ENCODE measurements at places on chromosomes 2 and 18.
A peak's percentile ranks its signal among the peaks of the same experiment; 100 is the strongest.

GRCh38 chr2:187842978-187843847 is 289.0 kb upstream of the TFPI start:
- peak; percentile 55 for DNase-seq

DNA sequence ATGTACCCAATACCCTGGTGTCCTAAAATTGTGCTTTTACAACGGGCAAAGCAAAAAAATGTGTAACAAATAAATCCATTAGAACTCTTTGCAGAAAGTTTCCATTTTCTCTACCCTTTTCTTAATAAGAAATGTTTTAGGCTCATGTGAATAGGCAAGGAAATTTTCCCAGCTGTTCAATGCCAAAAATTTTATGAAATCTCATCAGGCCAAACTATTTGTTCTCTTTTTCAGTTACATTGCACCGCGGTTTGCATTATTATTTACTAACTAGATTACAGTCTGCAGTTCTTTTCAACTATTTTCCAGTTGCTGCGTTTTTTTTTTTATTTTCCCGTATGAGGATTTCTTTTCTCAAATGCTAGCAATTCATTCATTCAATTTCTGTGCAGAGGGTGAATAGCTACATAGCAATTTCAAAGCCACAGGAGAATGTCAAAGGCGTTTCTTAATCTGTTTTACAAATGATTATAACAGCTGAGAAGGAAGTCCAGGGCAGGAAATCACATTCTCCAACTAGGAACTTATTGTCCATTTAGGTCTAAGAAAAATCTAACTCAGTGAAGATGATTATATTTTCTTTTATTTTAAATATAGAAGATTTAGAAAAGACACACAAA is 367.5 kb upstream of the MMADHC start:
- no peak for DNase-seq

- no peak for DNase-seq
These were observed 61.3 kb downstream of the ALPK2 start for GRCh38 chr18:58567453-58568196.

- DNase-seq, result no peak
These were observed 119.4 kb downstream of the ARHGAP15 start for GRCh38 chr2:143248631-143249030.

DNA sequence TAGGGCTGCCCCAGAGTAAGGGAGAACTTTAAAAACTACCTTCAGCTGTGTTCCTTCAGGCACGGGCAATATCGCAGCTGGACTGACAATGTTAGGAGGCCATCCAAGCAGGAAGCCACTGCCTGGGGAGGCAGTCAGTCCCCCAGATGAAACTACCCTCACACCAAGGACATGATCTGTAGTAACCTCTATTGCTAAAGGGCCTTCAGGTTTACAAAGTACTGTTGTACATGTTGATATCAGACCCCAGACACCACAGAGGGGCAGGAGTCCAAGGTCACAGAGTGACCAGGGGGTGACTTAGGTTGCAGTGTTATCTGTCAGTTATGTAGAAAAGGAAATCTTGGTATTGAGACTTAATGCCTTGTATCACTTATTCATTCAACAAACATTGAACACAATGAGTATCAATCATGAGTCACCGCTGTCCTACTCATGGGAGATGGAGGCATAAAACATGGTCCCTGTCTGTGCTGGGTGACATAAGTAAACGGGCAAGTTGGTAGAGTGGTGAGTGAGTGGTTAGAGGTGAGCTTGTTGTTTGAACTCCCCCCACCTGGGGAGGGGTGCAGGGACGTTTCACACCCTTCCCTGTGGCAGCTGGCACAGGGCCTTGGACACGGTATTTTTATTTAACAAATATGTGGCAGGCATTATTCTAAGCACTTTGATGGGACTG is 7.1 kb downstream of the CABLES1 start:
- DNase-seq, result no peak

- no peak for DNase-seq
These were observed 377.2 kb downstream of the EN1 start for GRCh38 chr2:118470297-118470696.

- no peak for DNase-seq
These were observed 662.3 kb downstream of the IRS1 start for GRCh38 chr2:226137201-226137811.

DNA sequence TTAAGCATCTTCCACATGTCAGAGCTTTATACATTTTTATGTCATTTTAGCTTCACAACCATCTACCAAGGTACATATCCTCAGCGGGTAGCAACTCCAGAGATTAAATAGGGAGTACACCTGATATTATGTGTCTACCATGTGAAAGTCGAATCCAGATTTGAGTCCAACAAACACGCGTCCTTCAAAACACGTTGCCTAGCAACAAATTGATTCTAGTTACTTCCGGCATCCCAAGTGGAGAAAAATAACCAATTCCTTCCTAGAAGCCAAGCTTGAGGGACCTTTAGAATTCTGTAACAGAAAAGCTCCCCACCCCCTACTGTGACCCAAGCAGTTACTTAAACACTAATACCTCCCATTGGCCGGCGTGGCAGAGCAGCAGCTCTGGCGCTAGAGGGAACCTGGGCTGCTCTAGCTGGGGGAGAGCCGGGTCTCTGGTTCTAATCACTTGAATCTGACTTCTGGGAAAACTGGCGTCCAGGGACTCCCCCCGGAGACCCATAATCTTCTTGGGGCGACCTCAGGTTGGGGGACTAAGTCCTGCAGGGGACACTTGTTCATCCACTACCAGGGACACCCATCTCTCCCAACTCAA is at the start of gene ERICH2:
ERICH2 (plus strand) TSS at position 371 of the 598 bp plus-strand sequence. CDS start 304 bp downstream, outside the sequence.
- peak; percentile 94 for DNase-seq

- no peak for DNase-seq
These were observed 130.1 kb upstream of the GALNT5 start for GRCh38 chr2:157127249-157128012.

GRCh38 chr2:56587456-56587855 is 403.7 kb downstream of the CCDC85A start:
- no peak for DNase-seq

DNA sequence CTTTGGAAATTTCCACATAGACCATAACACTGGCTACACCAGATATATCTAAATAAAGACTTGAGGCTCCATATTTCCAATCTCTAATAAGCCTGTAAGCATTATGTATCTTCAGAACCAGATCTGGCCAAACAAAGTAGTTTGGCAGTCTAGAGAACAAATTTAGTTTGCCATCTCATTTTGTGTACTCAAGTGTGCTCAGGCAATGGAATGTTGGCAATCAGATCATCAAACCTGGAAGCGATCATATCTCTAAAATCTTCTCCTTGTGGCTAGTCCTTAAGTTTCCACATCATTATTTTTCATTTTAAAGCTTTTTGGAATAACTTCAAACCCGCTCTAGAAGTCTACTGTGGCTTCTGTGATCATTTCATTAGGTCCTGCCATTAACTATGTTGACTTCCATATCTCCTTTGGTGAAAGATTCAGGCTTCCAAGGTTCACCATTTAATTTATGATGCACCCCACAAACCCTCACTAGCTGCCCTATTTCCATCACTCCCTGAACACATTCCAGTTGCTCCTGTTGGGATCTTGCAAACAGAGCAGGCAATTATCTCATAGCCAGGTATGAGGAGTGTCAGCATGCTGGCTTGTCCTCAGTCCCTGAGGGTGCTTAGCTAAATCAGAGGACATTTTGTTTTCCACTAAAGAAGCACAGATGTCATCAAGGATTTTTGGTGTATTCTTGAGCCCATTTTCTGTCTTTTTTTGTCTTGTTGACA is 46.2 kb downstream of the WDR75 start:
- no peak for DNase-seq

- no peak for DNase-seq
These were observed 5.4 kb downstream of the MARS2 start for GRCh38 chr2:197710424-197711042.

DNA sequence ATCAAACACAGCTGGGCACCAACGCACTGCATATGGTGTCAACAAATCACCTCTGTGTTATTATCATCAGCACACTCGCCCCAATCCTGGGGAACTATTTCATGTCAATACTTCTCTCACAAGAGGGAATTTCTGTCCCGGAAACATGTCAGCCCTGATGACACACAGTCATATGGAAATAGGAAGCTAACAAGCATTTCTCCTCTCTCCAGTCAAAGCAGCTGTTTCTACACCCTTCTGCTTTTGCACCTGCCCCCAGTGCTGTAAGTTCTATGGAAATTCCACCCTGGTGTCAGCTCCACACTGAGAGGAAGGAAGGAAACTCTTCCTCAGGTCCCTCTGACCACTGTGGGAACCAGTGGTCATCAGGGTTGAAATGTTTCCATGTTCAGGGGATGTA is 447.6 kb upstream of the ID2 start:
- peak; percentile 32 for DNase-seq

DNA sequence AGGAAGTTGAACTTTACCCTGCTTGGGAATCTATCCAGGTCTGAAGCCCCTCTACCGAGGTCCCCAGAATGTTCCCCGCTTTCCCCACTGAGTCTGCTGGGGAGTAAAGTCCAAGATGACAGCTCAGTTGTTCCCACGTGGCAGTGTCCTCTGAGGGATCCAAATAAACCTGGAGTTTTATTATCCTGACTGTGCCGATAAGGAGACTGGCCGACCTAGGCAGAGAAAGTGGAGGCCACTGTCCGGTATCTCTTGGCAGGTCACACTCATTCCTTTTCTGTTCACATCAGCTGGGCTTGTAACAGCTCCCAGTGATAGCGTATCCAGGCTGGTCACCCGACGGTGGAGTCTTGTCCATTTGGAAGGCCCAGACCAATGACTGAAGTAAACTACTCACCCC is 27.5 kb upstream of the C18orf32 start:
- no peak for DNase-seq

DNA sequence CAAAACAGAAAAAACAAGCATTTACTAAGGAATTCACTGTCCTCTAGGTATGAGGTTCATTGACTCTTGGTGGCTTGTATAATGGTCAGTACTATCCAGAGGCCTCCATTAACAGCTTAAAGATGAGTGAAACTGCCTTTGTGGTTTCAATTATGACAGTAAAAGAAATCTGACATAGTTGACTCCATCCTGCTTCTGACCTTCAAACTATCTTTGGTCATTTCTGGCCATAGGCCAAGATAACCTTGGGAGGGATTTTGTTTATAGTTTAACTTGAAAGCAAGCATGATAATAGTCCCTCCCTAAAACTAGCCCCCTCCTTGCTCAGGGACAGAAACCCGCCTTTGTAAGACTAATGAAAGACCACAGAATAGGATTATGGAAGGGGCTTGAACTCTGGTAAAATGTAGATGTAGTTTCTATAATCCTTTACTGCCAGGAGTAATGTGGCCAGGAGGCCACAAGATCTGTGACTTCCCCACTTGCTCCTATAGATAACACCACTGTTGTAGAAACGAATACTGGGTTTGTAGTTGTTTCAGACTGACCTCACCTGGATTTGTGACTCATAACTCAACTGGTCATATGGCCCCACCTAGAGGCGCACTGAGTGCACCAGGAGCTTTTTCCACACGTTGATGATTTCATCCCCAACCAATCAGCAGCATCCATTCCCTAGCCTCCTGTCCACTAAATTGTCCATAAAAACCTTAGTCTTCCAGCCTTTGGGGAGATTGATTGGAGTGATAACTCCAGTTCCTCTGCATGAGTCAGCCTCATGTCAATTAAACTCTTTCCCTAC is 8.6 kb upstream of the PLEKHM3 start:
- DNase-seq, result peak; percentile 44

DNA sequence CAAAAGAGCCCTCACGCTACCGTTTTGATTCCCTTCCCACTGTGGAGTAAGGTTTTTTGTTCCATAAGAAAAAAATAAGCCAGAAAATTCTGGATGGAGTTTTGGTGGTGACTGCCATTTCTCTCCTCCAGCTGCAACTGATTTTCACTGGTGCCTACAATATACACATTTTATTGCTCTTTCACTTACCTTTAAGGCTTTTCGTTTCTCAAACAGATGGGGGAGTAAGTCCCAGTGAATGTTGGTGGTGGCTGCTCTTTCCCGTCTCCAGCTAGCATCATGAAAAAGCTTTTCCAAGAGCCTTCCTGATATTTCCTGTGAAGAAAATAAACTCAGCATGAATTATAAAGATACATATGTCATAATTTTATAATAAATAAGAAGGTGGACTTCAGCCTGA is 932.5 kb upstream of the PIK3C3 start:
- no peak for DNase-seq

GRCh38 chr18:31156821-31157763 is 5.6 kb downstream of the DSC1 start:
- no peak for DNase-seq

- no peak for DNase-seq
These were observed 1.9 kb downstream of the PIEZO2 start for GRCh38 chr18:11147371-11147951.

DNA sequence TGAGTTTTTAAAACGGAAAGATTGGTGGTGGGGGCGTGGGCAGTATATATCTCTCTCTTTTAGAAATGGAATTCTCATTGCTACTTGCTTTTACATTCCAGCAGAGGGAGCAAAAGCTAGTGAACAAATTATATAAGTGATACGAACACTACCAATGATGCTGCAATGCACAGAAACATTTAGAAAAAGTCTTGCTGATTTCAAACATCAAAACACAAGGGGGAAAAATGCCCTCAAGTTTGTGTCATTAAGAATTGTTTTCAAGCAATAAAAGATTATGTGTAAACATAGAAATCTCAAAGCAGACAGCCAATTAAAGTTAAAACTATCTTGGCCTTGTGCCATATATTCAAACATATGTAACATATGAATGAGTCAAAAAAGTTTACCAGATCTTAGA is 296.3 kb upstream of the KCNJ3 start:
- DNase-seq, result peak; percentile 55

DNA sequence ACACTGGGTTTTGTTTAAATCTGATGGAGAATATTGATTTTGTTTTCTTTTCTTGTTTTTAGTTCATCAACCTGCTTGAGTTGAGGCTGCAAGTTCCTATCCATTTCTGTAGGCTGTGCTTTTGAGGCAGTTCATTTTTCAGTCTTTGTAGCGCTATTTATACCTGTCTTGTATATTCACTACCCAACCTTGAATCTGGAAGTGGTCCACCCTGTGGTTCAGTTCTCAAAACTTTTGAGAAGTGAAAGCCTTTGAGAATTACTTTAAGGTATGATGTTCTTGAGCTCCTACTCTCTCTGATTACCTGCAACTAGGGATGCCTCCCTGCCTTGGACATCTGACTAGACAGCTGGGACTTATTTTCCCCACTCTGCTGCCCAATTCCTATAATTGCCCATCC is 53.5 kb upstream of the KCNE4 start:
- DNase-seq, result no peak

GRCh38 chr2:160254189-160254762 is 54.2 kb upstream of the ITGB6 start:
- DNase-seq, result no peak

GRCh38 chr2:14927021-14927564 is 294.6 kb downstream of the LRATD1 start:
- no peak for DNase-seq

All from NCI-H748 treated with DMSO at 0.1 percent for 48 hours (cell line).